ENCODE measurements at places on chromosomes 1 and 21.
A peak's percentile ranks its signal among the peaks of the same experiment; 100 is the strongest.

GRCh38 chr1:30872033-30872947, 36.3 kb downstream of the SDC3 start:
- DNase-seq: no peak

GRCh38 chr1:185152187-185152767, 4.5 kb downstream of the TRMT1L start:
- no peak for DNase-seq

- DNase-seq: no peak
These were observed 11.9 kb upstream of the CCN1 start for GRCh38 chr1:85568660-85569059.

GRCh38 chr1:236120721-236121153, 21.6 kb upstream of the GPR137B start:
- no peak for DNase-seq

DNA sequence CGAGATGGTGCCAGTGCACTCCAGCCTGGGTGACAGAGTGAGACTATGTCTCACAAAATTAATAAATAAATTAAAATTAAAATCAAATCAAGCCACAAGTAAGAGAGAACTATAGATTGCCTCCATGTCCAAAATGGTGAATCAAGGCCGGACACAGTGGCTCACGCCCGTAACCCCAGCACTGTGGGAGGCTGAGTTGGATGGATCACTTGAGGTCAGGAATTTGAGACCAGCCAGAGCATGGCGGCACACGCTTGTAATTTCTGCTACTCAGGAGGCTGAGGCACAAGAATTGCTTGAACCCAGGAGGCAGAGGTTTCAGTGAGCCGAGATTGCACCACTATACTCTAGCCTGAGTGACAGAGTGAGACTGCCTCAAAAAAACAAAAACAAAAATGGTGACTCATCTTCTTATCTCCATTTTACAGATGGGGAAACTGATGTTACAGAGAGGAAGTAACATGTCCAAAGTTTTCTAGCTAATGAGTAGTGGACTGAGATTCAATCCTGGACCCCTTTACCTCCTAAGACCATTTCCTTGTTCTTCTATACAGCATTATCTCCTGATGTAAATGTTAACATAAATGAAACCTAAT, 99.0 kb upstream of the HNRNPU start:
- no peak for DNase-seq

- DNase-seq: no peak
These were observed 4.7 kb downstream of the S100A2 start for GRCh38 chr1:153560771-153561465.

- no peak for DNase-seq
These were observed 662 bp upstream of the LGALS8 start for GRCh38 chr1:236522937-236523703.

- DNase-seq: peak; percentile 66
These were observed at the start of gene MAN1A2 for GRCh38 chr1:117367046-117368025. TSS of gene MAN1A2 (plus strand) at chr1:117367449. CDS start at chr1:117368184, 735 bp downstream.

- DNase-seq: no peak
These were observed 137.1 kb downstream of the PCBP3 start for GRCh38 chr21:45780647-45781046.

GRCh38 chr1:4468386-4468785, 186.0 kb upstream of the AJAP1 start:
- no peak for DNase-seq

DNA sequence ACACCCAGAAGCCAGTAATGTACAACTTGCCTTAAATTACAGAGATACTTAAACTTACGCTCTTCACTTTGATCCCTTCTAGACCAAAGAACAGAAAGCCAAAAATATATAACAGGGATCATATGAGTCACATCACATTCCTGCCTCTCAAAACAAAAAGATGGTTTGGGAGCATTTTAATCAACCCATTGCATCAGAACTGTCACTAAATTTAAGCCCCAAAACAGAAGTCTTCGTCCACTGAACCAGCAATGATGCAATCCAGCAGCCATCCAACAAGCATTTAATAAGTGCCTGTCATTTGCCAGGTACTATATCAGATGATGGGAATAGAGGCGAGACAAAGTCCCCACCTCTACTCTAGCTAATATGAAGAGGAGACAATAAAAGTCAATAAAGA, 42.7 kb upstream of the GLIS1 start:
- DNase-seq: no peak

- DNase-seq: no peak
These were observed 213.9 kb downstream of the PATJ start for GRCh38 chr1:61956016-61956645.

All from activated CD4-positive, alpha-beta T cell treated with anti-CD3 and anti-CD28 coated beads, Interleukin-2, amount 50 U/mL, for 4 hours (primary cell).